ENCODE measurements at places on chromosomes 4 and X.

- no peak for DNase-seq
These were observed 98.3 kb downstream of the RAPGEF2 start for GRCh38 chr4:159201168-159201567.

- DNase-seq: no peak
These were observed 33.6 kb upstream of the TADA2B start for GRCh38 chr4:7009564-7009963.

GRCh38 chrX:805103-805670 is 174.6 kb downstream of the SHOX start:
- DNase-seq: no peak

- no peak for DNase-seq
These were observed 45.3 kb upstream of the KCTD8 start for GRCh38 chr4:44493924-44494323.

GRCh38 chr4:77146186-77147078 is 10.6 kb upstream of the CCNG2 start:
- no peak for DNase-seq

DNA sequence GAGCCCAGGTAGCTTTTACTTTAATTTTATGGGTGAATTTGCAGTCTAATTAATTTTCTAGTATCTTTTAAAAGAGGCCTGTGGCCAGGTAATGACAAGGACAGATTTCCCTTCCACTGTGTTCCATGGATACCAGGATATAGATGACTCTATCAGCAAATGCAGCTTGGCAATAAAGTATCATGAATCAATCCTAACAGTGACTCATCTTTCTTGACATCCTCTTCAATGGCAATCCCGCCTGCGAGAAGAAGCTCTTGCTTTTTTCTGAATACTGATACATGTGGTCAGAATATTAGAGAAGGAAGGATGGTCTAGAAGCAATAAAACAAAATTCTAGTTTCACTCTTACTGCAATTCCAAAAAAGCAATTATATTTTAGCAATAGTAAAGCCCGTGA is 267.8 kb downstream of the DTHD1 start:
- DNase-seq: no peak

GRCh38 chrX:153336121-153336894 is 2.4 kb downstream of the ZNF275 start:
- DNase-seq: no peak

GRCh38 chrX:96729053-96729452 is 44.4 kb downstream of the DIAPH2 start:
- no peak for DNase-seq

- no peak for DNase-seq
These were observed 41.3 kb downstream of the DOCK11 start for GRCh38 chrX:118536687-118537461.

GRCh38 chrX:50327235-50327634 is 122.7 kb downstream of the CCNB3 start:
- no peak for DNase-seq

- no peak for DNase-seq
These were observed 6.8 kb downstream of the MSX1 start for GRCh38 chr4:4866124-4866865.

- no peak for DNase-seq
These were observed 10.0 kb upstream of the ELF4 start for GRCh38 chrX:130120321-130120731.

- no peak for DNase-seq
These were observed 23.4 kb downstream of the CTBP1 start for GRCh38 chr4:1225272-1226143.

GRCh38 chr4:13415068-13415785 is 68.9 kb downstream of the RAB28 start:
- DNase-seq: no peak

DNA sequence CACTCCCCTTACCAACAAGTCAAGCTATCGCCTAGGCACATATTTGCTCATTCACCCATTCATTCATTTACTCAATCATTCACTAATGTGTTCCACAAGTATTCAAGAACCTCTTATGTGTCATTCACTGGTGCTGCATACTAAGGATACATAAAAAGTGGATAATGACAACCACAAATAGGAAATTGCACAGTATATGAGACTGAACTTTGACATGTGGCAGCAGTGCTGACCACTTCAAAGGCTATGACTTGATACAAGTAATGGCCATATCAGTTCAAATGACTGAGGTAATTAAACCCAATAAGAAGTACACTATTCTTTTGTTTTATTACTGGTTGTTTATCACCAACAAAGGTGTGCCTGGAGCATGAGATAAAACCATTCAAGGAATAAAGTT is 282.5 kb downstream of the KLHL13 start:
- DNase-seq: no peak

- DNase-seq: peak; percentile 13
These were observed 25.4 kb upstream of the TNIP3 start for GRCh38 chr4:121189326-121190215.

DNA sequence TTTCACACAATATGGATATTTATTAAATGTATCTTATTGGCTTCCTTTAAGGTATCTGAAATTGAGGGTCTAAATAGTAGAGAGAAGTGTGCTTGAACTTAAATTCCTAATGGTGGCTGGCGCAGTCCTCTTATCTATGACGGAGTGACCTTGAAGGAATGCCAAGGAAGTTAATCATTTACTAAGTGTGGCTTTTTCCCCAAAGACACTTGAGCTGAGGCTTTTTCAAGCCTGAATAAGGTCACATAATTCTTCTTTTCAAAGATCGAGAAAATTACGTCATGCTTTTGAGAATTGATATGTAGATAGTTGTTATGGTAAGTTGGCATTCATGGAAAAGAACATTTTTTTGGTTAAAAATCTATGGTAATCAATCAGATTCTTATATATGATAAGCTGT is 11.7 kb upstream of the PRPS2 start:
- DNase-seq: no peak

DNA sequence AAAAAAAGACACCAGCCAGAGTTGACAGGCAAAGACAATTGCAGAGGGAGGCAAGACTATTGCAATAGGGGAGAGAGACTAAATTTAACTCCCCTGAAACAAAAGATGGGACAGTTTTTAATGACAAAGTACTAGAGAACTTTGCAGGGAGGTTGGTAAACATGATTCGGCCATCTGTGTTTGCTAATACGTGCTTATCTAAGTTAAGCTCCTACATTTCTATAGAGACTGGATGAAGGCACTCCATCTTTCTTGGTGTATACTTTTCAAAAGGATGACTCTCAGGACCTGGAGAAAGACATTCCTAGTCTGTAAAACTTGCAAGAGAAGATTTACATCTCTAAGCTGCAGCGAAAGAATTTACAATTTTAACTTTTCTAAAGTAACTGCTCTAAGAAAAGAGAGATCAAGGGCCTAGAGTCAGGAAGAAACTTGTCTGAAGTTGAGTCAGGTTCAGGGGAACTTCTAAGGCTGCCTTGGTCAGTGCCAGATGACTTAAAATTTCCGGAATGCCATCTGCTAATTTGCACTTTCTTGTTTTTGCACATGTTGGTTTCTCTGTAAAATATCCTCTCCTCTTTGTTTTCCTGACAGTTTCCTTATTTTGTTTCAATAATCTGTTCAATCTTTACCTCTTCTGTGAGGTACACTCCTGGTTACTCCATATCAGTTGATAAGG is 10.6 kb downstream of the ADAM29 start:
- DNase-seq: no peak

- no peak for DNase-seq
These were observed 180.0 kb downstream of the NKX6-1 start for GRCh38 chr4:84319124-84319523.

DNA sequence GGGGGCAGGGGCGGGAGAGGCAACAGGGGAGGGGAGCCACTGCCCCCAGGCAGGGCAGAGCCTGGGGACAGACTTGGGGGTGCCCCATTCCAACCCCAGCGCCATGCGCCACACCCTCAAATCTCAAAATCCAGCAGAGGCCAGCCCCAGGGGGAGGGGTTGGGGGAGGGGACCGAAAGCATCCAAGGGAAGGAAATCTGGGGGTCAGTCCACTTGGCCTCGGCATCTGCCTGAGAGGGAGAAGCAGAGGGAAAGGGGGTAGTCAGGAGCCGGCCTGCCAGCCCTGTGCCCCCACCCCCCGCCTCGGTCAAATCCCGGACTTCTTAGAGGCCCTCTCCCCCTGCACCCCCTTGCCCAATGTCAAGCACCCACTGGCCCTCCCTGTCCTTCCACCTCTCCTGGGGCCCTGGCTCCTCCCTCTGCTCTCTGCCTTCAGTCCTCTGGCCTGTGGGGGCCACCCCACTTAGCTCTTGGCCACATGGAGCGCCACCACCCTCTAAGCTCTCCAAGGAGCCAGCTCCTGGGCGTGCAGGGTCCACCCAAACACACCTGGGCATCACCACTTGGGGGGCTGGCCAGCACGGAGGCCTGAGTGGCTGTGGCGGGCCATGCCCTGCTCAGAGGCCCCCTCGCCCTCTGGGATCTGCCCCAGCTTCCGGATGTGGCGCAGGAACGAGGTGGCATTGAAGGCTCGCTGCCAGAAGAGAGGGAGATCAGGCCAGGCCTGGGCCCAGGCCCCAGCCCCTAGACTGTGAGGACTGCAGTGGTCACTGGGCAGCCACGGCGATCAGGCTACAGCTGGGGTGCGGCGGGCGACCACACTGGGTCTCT is 3.5 kb downstream of the PNCK start:
- DNase-seq: no peak

GRCh38 chrX:119638725-119639471 is 32.7 kb upstream of the NKRF start:
- no peak for DNase-seq

GRCh38 chrX:148311544-148311943 is 188.9 kb upstream of the AFF2 start:
- no peak for DNase-seq

DNA sequence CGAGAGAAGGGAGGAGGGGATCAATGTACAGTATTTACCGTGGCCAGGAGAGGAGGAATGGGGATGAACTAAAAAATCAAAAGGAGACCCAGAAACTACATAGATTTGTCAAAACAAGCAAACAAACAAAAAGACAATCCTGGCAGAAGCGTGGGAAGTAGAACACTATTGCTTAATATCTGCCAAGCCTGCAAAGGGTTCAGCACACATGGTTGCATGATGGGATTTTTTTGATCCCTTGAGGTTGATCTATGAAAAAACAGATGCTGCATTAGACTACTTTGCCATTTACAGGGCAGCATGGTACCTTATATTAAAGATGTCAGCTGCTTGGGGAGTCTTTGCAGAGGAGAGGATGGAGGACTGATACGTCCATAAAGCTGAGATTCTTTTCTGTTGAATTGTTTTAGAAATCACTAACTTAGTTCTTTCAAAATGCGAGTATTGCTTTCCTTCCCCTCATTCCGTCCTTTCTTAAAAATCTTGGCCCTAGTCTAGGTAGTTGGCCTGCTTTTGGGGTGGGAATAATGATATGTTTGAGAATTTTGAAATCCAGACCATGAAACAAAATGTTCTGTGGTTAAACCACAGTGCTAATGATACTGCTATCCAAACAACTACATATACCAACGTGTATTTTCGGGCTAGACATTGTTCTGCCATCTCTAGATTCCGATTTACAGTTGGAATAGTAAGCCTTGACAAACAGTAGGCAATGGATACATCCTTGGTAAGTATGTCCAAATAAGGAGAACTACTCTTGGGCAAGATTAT is 39.6 kb upstream of the TMEM150C start:
- no peak for DNase-seq

DNA sequence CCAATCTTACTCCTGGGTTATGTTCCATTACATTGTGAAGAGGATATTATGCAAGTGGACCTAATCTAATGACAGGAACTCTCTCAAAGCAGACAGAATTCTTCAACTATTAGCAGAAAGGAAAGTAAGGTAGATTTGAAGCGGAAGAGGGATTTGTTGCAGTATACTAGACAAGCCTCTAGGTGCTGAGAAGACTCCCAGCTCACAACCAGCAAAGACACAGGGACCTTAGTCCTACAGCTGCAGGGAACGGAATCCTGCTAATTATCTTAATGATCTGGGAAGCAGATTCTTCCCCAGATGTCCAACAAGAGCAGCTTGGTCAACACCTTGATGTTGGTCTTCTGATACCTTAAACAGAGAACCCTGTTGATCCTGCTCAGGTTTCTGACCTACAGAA is 73.6 kb downstream of the STK32B start:
- DNase-seq: no peak

DNA sequence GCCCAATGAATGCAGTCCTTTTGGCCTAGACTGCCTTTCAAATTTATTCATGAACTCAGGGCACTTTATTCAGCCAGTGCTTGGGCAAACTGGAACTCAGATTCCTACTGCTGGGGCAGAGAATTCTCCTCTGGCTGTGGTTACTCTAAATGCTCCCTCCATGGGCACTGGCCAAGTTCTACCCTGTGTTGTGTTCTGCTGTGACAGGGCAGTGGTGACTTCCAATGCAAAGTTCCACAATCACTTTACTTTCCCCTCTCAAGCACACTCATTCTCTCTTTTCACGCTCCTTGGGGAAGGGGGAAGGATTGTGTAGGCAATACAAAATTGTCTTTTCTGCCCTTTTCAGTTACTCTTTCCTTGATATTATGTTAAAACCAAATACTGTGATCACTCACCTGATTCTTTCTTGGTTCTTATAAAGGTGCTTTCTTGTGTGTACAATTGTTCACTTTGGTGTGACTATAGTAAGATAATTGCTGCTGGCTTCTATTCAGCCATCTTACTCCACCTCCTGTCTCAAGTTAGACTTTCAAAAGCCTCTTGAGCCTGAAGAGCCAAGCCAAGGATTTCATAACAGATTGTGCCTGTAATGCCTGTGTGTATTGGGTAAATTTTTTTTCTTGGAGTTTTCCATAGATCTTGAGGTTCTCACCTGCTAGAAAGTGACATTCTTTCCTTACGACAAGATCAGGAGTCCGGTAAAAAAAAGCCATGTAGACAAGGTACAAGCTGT is 1078.6 kb downstream of the FAM133A start:
- no peak for DNase-seq

DNA sequence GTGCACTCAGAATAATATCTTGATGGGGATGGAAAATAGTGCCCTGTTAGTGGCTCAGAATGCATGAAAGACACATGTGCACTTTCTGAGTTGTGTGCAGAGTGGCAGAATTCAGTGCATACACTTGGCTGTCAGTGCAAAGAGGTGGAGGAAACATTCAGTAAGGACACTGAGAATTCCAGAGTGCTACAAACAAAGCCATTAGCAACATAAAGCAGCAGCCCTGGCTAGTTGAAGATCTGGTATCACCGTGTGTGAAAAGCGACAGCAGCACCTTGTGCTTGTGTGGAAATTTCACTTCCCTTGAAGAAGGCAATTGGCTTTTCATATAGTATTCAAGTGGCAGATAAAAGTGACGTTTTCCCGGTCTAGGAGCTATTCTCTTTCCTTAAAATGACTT is 810.4 kb downstream of the TRIML1 start:
- DNase-seq: no peak

- peak; percentile 85 for DNase-seq
These were observed 669 bp upstream of the PHKA2 start for GRCh38 chrX:18984381-18985185.

DNA sequence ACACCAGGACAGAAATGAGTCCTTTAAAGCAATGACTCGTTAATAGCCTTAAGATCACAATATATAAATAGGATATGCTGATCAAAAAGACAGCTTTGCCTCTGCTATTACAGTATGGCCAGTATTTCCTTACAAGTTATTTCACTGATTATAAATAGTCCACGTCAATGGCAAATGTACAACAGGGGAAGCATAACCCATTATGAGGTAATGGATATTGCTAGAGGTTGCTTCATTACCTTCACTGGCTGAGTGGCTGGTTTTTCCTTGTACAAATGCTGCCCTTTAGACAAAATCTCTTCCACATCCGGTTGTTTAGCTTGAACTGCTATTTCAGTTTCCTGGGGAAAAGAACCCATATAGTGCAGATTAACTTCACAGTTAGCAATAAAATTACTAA is 764.6 kb upstream of the FTHL17 start:
- no peak for DNase-seq
